ENCODE measurements at places on chromosomes 3 and 15.

DNA sequence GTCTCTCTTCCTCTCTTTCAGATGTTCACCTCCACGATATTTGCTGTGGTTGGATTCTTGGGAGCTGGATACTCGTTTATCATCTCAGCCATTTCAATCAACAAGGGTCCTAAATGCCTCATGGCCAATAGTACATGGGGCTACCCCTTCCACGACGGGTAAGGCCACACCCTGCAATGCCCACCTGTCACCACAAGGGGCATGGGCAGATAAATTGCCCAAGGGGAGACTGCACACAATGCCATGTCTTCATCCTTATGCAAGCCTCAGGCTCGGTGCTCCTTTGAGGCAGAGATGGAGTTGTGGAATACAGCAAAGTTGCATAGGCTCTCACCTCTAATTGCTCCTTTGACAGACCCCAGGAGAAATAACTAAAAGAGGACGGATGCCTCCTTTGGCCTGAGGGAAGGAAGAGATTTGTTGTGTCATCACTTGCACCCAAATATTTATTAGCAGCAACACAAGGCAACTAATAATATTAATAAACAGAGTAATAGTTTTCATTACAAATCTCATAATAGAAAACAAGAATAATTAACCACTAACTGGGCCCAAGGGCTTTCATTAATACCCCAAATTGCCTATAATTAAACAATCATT, 13.2 kb downstream of the TM4SF4 start:
- DNase-seq = no peak

GRCh38 chr3:168952551-168952950, 711.0 kb downstream of the MECOM start:
- DNase-seq = no peak

DNA sequence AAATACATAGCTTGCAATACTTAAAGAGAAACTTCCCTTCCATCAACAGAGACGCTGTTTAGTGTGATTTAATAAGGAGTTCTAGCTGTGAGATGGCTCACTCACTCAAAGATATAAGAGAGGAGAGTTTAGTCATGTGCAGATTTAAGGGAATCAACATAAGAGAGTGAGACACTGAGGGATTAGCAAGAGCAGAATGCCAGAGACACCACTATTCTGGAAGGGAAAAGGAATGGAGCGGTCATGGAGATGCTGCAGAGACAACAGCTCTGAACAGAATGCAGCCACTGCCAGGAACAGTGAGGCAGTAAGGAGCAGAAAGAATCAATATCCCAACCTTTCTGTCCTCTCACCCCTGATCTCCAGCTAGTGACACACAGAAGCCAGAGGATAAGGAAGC, 248.8 kb downstream of the MBNL1 start:
- DNase-seq = no peak

DNA sequence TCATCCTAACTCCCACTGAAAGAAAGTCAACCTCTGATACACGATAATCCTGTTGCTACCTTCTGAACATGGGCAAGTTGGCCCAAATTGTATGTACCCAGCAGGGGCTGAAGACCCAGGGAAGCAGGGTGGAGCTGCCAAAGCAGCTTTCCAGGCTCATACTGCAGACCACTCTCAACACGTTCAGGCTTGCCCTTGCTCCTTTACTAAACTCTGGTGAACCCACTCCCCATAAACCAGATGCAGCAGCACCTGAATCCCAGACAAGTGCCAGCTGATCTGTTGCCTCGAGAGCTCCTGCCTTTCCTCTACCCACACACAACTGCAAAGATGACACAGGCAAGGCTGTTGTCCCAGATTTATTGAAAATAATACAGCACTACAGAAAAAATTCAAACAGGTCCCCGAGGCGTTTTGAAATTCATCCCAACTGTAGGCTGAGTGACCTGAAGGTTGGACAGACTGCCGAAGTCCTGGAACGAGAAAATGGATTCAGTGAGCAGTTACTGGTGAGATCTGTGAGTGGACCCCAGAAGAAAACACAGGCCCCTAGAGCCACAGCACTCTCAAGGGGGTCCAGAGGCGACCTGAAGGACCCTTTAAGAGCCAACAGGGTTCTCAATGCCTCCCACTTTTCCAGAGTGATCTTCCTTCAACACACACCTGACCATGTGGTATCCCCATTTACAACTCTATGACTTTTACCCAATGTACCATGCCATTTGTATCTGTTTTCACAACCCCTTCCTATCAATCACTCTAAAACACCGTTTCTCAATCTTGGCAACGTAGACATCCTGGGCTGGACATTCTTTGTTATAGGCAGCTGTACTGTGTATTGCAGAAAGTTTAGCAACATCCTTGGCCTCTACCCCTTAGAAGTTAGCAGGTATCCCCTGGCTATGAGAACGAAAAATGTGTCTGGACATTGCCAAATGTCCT, 3.6 kb downstream of the RPS17 start:
- no peak for DNase-seq

DNA sequence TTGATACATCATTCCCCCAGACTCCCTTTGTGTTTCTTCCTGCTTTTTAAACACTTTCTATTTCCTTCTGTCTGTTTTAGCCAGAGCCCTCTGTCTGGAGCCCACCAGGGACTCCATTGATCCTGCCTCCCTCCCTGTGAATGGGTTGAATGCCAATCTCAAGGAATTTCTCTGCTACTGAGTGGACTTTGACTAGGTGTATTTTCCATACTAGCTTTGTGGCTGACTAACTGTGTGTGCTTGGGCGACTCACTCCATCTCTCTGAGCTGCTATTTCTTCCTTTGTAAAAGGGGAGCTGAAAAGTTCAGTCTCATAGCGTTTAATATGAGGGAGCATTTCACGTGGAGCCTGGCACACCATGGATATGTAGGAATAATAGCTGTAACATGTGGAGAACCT, 98.8 kb downstream of the EEFSEC start:
- no peak for DNase-seq

- no peak for DNase-seq
Measured at GRCh38 chr3:158297940-158298339, 188.1 kb downstream of the RSRC1 start.

GRCh38 chr3:135994708-135995337, 29.3 kb downstream of the PPP2R3A start:
- no peak for DNase-seq

GRCh38 chr3:61464518-61465140, 96.7 kb upstream of the PTPRG start:
- DNase-seq = no peak

DNA sequence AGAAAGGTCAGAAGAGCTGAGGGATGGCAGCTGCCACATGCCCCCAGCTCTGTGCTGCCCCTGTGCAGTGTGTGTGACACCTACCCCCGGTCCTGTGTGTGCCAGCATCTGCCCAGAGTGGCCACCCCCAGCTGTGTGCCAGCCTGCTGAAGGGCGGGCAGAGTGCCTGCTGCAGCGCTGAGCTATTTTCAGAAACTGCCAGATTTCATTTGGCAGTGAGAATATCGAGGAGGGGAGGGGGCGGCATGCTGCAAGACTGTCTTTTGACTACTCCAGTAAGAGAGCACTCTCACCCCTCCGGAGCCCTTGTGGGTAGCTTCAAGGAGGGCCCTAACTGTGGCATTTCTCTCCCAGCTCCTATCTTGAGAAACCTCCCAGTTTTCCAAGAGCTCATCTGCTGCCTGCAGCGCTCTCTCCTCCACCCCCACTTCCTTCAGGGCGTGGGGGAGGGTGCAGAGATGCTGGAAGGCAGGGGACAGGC, 25.2 kb upstream of the DOCK3 start:
- DNase-seq = no peak

DNA sequence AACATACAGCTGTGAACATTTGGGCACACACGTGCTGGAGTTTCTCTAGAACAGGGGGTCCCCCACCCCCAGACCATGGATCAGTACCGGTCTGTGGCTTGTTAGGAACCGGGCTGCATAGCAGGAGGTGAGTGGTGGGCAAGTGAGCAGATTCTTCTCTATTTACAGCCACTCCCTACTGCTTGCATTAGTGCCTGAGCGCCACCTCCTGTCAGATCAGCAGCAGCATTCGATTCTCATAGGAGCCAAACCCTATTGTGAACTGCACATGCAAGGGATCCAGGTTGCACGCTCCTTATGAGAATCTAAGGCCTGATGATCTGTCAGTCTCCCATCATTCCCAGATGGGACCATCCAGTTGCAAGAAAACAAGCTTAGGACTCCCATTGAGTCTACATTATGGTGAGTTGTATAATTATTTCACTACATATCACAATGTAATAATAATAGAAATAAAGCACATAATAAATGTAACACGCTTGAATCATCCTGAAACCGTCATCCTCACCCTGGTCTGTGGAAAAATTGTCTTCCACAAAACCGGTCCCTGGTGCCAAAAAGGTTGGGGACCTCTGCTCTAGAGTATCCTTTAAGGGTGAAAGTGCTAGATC, 25.8 kb downstream of the CHRM5 start:
- DNase-seq = no peak

DNA sequence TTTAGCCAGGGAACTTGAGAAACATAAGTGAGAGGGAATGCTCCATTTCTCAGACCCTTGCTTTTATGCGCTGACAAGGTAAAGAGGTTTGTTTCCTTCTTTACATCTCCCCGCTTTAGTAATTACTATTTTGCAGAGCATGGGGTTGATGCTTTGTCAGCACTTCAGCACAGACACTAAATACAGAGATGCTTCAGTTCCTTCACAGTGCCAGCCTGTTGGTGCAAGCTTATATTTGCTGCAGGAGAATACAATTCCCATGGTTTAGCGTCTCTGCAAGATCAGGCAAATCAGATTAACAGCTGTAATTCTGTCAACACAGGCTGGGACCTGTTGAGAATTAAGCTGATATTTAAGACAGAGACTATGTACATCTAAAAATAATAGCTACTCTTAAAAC, 2.9 kb downstream of the FMN1 start:
- no peak for DNase-seq

- no peak for DNase-seq
Measured at GRCh38 chr3:43624619-43625305, 3.0 kb upstream of the ANO10 start.

GRCh38 chr3:49422379-49423248, at the start of gene AMT:
AMT (minus strand) TSS chr3:49422473; CDS start chr3:49422450, 23 bp downstream.
- no peak for DNase-seq

DNA sequence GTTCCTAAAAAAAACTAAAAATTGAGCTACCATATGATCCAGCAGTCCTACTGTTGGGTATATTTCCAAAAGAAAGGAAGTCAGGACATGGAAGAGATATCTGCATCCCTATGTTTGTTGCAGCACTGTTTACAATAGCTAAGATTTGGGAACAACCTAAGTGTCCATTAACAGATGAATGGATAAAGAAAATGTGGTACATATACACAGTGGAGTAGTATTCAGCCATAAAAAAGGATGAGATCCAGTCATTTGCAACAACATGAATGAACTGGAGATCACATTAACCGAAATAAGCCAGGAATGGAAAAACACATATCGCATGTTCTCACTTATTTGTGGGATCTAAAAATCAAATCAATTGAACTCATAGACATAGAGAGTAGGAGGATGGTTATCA, 29.5 kb downstream of the LRRC49 start:
- DNase-seq = no peak

GRCh38 chr3:72214066-72214951, 429.4 kb upstream of the PROK2 start:
- DNase-seq = no peak

DNA sequence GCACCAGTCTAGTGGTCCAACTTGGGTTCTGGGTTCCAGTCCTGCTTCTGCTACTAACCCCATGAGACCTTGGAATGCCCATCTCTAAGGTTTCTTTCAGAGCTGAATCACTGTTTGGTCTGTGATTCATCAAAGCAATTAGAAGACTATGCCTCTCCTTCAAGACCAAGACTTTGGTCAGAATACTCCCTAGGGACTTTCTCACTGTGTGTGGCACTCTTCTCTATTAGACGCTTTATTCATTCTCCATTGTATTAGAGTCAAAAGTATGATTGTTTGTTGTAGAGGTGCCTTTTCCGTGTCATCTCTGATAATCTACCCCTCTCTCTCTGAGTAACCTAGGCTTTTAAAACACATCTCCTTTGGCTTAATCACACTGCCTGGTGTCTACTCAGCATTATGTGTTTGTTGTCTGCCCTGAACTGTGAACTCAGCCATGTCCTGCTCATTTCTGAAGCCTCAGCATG, 90.5 kb downstream of the LPP start:
- DNase-seq = no peak

GRCh38 chr15:80613762-80614365, 81.2 kb upstream of the ABHD17C start:
- DNase-seq = no peak

GRCh38 chr15:92634060-92634459, 21.5 kb downstream of the FAM174B start:
- DNase-seq = no peak

- DNase-seq = no peak
Measured at GRCh38 chr15:78210349-78210717, 24.0 kb downstream of the ACSBG1 start.

DNA sequence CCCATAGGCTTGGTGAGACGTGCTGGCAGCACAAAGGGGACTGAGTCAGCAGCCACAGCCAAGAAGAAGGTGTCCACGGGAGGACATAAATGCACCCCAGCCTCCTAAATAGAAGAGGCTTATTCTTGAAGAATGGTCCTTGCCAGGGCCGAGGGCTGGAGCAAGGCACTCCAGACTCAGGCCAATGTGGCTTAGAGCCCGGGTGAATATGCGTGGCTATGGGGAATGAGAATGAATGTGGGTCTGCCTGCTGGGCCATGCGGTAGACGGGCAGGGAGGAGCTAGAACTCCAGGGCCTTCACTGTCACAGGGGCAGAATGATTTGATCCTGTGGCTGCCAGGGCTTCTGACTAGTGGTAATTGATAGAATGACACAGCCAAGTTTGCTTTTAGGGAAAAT, 34.0 kb downstream of the DHX30 start:
- DNase-seq = no peak

GRCh38 chr3:148208975-148209374, 488.7 kb upstream of the AGTR1 start:
- DNase-seq = no peak

DNA sequence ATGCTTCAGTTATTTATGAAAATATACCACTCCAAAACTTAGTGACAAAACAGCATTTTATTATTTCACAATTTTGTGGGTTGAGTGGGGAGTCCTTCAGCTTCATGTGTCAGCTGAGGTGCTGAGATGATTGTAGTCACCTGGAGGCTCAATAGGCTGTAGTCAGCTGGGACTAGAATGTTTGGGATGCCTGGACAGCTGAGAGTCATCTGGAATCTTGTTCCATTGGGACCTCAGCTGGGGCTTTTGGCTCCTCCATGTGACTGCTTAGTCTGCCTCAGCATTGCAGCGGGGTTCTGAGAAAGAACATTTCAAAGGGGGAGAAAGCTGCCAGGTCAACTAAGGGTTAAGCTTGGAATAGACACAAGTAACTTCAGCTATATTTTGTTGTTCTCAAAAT, 13.4 kb downstream of the STT3B start:
- DNase-seq = no peak

GRCh38 chr3:46429671-46430070, 22.6 kb downstream of the CCRL2 start:
- no peak for DNase-seq

GRCh38 chr3:64911138-64911537, 223.3 kb upstream of the ADAMTS9 start:
- no peak for DNase-seq

GRCh38 chr3:77539014-77539413, 499.1 kb downstream of the ROBO2 start:
- DNase-seq = no peak

GRCh38 chr3:141410408-141410807, 42.1 kb downstream of the ZBTB38 start:
- DNase-seq = no peak

Measured in HFF-Myc (cell line).